ENCODE measurements at places on chromosomes 5 and 9.

DNA sequence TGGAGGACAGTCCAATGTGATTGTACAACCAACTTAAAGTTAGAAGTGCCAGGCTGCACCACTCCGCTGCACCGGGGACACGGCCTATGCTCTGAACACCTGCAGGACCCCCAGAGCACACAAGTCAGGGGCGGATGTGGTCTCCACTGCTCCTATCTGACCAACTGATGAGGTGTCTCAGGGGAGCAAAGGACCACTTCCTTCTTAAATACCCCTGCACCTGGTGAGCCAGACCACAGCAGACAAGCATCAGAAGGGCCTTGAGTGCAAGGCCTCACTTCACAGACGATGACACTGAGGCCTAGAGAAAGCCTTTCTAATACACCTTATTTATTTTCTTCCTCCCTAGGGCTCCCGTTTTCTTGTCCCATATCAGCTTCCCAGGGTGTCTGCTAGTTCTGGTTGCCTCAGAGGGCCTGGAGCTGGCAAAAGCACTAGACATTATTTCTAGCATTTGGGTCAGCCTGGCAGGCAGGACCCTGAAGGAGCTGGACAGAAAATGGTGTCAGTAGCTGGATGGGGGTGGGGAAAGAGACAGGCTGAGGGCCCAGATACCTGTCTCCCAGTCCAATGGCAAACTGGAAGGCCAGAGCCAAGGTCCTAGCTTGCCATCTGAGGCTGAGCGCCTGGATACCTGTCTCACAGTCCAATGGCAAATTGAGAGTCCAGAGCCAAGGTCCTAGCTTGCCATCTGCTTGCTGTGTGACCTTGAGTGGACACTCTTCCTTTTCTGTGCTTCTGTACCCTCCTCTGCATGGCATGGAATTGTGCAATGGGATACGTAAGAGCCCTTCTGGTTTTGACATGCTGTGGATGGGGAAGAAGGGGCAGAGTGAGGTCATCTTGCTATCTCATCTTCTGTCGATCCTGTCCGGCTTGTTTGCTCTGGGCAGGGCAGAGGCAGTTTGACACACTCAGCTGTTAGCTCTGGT lies 9.0 kb downstream of the CCDC69 start:
- DNase-seq, result no peak

DNA sequence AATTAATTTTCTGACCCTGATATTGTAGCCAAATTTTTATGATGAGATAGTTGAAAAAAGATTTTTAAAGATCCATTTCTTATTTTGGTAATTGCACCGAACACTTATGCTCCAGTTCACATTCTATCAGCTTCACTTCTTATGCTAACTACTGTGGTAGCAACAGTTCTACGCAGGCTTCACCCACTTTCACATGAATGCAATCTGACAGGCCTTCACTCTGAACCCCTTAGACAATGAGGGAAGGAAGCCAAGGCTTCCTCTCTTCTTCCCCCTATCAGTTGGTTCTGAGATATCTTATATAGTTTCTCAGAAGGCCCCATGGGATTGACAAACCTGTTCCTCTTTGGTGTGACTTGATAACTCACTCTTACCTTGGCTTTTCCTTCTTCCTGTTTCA lies 185.8 kb downstream of the CETN3 start:
- DNase-seq, result no peak

DNA sequence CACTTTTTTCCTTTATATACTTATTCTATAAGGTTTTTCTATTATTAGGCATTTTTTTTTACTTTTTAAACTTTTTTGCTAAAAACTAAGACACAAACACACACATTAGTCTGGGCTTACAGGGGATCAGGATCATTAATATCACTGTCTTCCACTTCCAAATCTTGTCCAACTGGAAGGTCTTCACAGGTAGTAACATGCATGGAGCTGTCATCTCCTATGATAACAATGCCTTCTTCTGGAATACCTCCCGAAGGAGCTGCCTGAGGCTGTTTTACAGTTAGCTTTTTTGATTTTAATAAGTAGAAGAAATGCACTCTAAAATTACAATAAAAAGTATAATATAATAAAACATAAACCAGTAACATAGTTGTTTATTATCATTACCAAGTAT lies 345.5 kb upstream of the PTGER4 start:
- DNase-seq, result no peak

DNA sequence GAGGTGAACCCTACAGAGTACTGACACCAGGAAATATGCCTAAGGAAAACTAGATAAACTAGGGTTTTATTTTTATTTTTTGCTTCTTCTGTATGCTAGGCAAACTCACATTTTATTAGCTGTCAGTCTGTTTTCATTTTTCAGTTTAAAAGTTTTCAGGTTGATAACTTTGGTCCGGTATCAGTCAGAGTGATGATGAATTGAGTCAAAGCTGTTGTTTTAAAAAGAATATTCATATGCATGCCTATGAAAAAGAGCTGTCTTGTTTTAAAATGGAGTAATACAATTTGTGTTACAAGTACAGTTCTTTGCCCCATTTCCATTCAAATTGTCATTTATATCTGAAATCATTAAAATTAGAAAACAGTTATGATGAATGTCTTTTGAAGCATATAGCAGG lies 22.6 kb downstream of the MAP3K1 start:
- DNase-seq, result no peak

DNA sequence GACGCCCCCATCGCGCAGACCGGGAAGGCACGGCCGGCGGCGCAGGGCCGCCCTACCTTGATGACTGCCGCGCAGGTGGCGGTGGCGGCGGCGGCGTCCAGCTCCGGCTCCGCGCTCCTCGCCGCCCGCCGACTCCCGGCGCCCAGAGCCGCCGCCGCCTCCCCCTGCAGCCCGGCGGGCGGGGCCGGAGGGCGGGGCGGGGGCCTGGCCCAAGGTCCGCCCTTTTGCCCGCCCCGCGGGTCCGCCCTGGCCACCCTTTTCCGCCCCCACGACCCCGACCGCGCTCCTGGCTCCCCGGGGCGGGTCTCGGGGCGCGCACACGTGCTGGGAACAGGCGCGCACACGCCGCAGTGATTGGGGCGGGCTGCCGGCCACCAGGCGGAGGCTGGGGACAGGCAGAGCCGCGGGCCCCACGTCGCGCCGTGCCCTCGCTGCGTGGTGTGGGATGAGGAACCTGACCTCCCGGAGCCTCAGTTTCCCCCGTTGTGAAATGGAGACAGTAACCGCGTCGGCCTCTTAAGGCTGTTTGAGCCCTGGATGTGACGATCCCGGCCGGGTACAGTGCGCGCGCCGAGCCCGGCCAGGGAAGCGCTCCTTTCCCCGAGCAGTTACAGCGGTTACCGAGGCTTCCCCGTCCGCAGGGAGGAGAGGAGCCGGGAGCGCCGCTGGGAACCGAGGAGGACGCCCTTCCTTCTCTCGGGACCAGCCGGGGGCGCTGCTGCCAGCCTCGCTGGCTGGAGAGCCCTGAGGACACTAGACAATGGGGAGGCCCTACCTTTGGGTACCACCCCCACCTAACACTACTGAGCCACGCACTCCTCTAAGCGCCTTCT lies at the start of gene CORO2A:
Gene CORO2A, minus strand, starts transcription at position 135 of the 833 bp plus-strand sequence. CDS start 34,977 bp downstream, outside the sequence.
- DNase-seq, result peak; percentile 55

- DNase-seq, result no peak
These were observed 859.2 kb upstream of the SEMA6A start for GRCh38 chr5:117433818-117434217.

GRCh38 chr9:111886983-111887718 lies 9.5 kb upstream of the UGCG start:
- no peak for DNase-seq

GRCh38 chr5:150197476-150197875 lies 7.6 kb downstream of the SLC6A7 start:
- no peak for DNase-seq

DNA sequence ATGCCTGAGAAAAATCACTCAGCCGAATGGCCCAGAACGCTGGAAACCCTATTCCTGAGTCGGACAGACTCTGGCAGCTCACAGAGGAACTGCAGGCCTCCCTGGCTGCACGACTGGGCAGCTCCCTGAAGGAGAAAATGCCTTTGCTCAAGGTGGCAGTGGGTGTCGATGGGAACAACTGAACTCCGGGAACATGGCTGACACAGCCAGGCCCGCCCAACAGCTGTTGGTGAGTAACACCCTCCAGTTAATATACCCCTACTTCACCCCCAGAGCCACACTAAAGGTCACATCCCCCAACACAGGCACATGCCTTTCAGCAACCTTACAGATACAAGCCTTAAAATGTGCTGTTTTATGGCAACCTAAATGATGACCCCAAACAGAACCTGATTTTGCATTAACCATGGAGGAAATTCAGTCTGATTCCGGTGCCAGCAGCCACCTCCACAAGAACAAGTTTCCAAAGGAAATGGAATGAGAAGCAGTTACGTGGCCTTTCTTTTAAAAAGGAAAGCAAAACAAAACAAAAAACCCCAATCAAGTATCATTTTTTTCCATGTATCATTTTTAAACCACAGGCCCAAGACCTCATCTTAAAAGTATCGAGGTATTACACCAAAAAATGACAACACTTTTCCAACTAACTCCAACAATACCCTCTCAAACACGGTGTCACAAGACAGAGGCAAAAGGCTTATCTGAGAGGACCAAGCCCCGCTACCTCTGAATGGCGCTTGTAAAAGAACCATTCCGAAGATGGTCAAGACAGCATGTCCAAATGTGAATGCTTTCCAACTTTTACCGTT lies 3.1 kb downstream of the KLF9 start:
- DNase-seq, result no peak

GRCh38 chr5:107867266-107867665 lies 196.5 kb upstream of the EFNA5 start:
- no peak for DNase-seq

GRCh38 chr5:65262649-65263059 lies 219.1 kb downstream of the ADAMTS6 start:
- DNase-seq, result no peak

- DNase-seq, result peak; percentile 23
These were observed 128.0 kb upstream of the IL12B start for GRCh38 chr5:159458217-159458711.

DNA sequence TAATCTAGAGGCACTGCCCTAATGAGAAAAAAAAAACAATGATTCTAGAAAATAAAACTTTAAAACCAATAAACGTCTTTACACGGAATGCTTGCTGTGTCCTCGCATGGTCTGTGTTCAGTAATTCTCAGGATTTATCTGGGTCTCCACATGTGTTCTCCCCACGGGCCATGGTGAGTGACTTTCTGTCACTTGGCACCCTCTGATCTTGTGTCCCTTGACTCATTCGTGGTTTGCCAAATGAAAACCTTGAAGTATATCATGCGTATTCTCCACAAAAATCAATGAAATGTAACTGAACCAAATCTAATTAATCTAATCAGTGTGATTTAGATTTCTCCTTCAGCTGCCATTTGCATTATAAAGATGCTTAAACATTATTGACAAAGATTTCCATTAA lies 48.0 kb downstream of the UBE2QL1 start:
- no peak for DNase-seq

- DNase-seq, result no peak
These were observed 48.9 kb upstream of the DENND4C start for GRCh38 chr9:19181561-19181960.

DNA sequence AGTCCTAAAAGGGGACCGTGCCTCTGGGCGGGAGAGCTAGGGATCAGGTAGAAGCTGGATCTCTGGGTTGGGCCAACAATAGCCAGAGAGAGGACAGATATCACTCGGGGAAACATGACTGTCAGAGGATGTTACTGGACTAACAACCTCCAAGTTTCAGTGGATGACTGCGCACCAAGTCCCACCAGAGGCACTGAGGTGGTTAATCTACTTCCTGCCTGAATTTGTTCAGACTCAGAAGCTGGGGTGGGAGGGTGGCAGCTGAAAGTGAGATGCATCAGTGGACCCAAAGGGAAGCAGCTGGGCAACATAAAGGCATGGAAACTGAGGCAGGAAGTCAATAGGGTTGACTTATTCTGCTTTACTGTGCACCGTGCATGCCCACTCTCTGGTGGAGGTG lies 130.1 kb upstream of the SLC44A1 start:
- DNase-seq, result no peak

- no peak for DNase-seq
These were observed 209.5 kb downstream of the SLIT3 start for GRCh38 chr5:169091396-169091980.

DNA sequence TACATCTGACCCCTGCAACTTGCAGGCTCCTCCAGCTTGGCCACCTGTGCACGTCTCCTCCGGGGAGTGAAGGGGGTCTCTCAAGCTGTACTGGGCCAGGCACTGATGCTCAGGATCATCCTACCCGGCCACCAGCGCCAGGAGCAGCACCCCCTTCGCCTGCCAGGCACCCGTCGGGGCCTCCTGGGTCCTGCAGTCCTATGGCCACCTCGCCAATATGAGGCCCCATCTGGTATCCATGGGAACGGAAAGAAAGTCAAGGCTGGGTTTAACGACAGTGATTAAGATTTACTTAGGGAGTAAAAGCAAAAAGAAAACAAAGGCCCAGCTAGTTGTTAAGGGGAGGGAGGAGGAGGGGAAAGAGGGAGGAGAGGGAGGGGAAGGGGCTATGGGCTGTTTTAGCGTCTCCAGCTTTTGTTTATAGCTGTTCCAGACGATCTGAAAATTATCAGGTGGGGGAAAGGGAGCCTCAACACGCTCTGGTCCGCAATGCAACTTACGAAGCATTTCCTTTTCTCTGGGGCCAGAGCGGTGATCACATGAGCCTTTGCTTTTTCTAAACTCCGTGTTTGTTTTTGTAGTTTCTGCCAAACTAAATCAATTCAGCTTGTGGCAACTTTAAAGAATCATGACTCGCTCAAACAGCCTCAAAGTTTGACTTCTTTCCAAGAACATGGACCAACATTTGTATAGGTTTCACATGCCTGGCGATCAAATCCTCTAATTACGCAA lies 132.4 kb downstream of the ROR2 start:
- DNase-seq, result no peak

- DNase-seq, result no peak
These were observed 332.4 kb upstream of the BRINP1 start for GRCh38 chr9:119701651-119702050.

DNA sequence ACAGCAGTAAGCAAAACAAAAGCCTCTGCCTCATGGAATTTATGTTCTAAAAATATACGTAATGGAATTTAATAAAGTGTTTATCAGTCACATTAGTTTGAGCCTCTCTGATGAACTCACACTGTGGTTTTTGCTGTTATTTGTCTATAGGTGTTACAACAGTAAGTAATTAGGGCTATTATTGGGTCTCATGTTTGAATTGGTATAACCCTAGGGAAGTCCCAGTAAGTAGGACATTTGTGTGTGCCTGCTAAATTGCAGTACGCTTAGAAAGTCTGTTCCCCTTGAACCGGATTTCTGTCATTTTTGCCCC lies 197.6 kb downstream of the NR3C1 start:
- no peak for DNase-seq

GRCh38 chr5:179755022-179755421 lies 22.4 kb downstream of the MAML1 start:
- DNase-seq, result no peak

Data from GM18507 (cell line).